ENCODE measurements at places on chromosomes 1 and 21.

GRCh38 chr1:211326528-211327345 is at the start of gene TRAF5:
TSS of gene TRAF5 (plus strand) at chr1:211326833. CDS start at chr1:211353240, 26,407 bp downstream.
- peak; percentile 74 for DNase-seq

DNA sequence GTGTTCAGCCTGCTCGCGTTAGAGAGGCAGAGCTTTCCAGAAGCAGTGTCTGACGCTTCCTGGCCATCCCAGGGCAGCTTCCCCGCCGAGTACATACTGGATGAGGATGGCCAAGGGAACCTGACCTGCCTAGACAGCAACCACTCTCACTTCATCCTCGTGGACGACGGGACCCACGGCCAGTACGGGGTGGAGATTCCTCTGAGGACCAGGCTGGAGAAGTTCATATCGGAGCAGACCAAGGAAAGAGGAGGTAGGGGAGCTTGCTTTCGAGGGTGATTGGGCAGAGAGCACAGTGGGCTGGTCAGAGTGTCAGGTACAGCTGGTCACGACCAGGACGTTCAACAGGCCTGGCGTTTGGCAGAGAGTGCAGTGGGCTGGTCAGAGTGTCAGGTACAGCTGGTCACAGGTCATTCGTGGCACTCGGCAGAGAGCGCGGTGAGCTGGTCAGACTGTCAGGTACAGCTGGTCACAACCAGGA is 22.4 kb downstream of the TRPM2 start:
- no peak for DNase-seq

DNA sequence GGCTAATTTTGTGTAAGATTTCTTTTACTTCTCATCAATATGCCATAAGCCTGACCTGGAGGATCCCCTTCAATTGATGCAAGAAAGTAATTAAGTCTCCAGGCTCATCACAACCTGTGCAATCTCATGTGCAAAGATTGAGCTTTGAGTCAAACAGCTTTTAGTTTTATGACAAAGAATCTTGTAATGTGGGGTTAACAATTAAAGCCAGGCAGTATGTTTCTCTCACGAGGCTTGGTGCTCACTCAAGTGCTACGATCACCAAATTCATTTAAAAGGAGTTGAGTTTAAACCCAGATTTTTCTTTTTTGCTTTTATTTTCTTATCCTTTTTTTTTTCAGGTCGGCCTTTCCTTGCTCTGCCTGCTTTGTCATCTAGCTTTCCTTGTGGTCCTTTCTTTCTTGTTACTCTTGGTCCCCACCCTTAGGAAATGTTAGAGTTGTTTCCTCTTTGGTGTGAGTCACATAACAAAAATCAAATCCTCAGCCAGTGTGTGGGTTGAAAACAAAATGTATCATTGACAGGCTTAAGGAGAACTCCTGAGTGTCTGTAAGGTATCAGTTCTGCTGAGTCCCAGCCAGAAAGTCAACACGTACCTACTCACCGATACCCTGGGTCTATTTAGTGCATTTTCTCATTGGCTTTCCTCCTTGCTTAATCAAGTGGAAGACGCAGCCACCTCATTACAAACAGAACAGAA is 1037.2 kb downstream of the ADGRL2 start:
- no peak for DNase-seq

DNA sequence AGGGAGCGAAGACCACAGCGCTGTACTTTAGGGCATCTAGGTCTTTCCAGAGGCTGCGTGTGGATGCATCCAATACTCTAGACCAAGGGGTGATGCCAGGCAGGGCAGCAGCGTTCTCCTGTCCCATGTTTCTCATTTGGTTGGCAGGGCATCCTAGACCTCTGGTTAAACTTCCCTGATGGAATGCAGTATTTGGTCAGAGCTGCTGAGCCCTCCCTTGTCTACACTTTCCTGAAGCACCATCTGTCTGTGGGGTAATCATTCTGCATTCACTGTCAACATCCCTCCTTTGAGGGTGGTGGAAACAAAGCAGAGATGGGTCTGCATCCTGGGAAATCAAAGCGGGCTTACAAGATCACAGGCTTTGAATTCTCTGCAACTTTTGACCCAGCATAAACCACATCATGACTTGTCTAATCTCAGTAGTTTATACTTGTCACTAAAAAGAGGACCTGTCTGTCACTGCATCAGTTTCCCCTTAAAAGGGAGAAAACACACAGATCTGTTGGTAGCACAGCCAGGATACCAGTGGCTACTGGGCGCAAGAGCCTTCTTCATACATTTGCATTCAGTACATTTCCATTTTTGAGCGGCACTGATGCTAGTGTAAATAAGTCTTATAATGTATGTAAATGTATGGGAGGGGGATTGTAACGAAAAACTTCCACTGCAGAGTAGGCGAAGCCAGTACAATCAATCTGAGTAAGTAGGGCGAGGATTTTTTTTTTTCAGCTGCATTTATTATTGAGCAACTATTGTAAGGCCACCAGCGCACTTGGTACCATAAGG is 106.3 kb downstream of the GALNT2 start:
- DNase-seq = no peak

DNA sequence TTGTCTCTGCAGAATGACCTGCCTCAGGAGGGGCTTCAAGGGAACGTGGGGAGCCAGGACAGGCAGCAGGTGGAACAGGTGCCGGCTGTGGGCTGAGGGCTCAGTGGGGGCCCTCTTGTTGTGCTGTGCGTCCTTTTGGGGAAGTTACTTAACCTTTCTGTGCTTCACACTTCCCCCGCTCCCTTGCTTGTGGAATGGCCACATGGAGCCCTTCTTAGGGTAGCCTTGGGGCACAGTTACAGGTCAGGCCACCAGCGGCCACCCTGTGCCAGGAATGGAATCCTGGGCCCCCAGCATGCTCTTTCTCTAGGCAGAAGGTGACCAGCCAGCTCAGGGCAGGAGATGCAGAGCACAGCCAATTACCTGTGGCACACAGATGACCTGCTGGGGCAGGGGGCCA is 2.6 kb downstream of the IKBKE start:
- no peak for DNase-seq

GRCh38 chr21:46189213-46189958 is 5.1 kb upstream of the SPATC1L start:
- DNase-seq = no peak

GRCh38 chr1:25912076-25912831 is 6.0 kb upstream of the STMN1 start:
- DNase-seq = no peak

- no peak for DNase-seq
These were observed 64.9 kb downstream of the SLC45A1 start for GRCh38 chr1:8382608-8383505.

GRCh38 chr21:37139902-37140301 is 66.8 kb downstream of the TTC3 start:
- DNase-seq = peak; percentile 82

DNA sequence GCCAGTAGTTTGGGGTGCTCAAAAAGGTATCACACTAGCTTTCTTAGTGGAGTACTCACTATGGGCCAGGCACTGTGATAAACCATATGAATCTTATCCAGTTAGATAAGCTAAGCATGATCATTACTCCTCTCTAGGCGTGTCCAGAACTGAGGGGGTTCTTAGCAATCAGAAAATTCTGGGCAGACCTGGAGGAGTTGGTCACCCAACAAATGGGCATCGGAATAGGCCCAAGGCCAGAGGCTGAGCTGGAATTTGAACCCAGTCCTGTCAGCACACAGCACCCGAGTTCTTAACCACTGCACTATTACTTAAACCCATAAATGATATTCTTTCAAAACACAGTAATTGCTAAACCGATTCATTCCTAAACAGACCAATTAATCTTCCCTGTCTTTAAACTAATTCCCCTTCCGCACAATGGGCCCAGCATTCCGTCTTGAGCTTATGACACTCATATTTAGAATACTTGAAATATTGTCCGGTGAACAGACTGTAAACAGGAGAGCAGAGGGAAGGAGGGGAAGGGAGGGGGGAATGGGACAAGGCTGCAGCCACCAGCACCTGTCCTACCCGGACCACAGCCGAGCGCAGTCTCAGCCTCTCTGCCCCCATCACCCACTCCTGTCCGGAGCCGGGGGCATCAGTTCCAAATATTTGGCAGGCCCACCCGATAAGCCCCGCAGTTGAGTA is 113.0 kb upstream of the GADD45A start:
- DNase-seq = no peak

GRCh38 chr1:228309326-228310067 is 97.1 kb downstream of the TRIM11 start:
- no peak for DNase-seq

DNA sequence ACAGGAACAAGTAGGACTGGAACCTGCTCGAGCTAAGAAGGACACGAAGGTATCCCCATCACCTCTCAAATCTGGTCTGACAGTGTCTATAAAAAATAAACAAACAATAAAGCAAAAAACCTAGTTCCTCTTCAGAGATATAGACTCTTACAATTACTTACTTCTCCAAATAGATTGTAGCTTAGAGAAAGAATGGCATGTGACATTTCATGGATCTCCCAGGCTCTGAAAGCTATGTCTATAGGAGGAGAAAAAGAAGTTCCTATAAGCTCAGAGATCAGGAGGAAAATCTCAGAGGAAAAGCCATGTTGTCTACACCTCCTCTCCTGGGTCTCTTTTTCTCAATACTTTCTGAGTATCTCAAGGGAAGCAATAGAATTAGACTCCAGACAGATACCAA is 12.3 kb upstream of the OR10J5 start:
- DNase-seq = no peak

DNA sequence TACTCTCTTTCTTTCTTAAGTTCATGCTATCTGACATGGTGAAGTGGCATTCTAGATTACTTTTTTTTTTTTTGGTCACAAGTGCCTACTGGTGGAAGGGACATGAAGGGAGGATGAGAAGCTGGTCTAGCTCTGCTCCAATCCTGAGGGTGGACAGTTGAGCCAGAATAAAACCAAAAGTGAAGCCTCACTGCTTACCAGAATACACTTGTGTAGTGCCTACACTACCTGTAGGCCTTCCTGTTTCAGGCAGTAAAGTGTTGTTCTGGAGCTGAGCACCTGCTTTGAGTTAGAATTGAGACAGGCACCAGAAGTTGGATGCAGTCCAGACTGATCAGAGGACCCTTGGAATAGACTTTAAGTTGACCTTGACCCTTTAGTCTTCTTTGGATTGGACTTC is 40.4 kb upstream of the APOBEC4 start:
- DNase-seq = no peak

DNA sequence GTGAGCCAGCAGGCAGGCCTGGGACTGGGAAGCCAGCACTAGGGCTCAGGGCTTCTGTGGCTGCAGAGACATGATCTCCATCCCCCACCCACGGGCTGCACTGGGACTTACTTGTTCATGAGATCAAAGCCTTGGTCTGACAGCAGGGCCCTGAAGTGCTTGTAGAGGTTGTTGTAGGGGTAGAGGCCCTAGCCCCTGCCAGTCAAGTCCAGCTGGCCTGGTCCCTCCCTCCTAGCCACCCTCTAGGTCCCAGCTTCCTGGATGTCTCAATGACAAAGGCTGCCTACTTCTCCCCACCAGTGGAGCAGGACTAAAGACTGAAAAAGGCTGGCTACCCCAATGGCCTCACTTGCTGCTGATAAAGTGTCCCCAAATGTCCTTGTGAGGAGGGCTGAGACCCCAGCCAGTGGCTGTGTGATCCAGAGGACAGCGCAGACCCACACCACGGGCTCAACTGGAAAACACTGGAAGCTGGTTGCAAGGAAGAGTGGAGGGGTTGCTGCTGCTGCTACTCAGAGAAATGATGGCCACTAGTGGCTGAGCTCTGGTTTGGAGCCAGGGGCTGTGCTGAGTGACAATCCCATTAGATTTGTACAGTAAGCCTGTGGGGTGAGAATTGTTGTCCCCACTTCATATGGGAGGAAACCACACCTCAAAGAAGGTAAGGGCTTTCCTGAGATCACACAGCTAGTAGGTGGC is 1.4 kb downstream of the HTR1D start:
- no peak for DNase-seq

- no peak for DNase-seq
These were observed 66.5 kb upstream of the RAB3GAP2 start for GRCh38 chr1:220338759-220339158.

DNA sequence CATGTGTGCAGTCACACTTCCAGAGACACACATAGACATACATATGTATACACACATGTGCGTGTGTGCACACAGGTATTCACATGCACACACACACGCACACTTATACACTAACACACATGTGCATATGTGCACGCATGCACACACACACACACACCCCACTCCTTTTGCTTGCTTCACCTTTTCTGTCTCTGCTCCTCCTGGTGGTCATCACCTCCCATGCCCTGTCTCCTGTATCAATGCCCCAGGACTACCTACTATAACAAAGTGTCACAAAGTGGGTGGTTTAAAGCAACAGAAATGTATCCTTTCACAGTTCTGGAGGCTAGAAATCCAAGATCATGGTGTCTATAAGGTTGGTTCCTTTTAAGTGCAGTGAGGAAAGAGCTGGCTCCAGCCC is 27.4 kb downstream of the ETS2 start:
- no peak for DNase-seq

DNA sequence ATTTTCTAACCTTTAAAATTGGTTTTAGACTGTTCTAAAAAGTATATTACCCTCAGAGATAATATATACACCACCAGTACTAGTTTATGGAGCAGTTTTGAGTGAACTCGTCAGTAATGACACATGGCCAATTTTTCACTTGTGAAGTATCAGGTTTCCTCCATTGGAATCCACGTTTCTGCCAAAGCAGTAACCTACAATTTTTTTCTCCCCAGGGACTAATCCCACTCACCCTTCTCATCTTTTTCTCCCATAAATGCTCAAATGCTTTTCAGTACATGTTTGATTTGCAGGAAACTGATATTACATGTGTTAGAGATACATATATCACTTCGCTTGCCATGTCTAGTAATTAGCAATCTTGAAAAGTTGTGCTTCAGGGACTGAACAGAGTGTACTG is 94.1 kb downstream of the COL24A1 start:
- DNase-seq = no peak

DNA sequence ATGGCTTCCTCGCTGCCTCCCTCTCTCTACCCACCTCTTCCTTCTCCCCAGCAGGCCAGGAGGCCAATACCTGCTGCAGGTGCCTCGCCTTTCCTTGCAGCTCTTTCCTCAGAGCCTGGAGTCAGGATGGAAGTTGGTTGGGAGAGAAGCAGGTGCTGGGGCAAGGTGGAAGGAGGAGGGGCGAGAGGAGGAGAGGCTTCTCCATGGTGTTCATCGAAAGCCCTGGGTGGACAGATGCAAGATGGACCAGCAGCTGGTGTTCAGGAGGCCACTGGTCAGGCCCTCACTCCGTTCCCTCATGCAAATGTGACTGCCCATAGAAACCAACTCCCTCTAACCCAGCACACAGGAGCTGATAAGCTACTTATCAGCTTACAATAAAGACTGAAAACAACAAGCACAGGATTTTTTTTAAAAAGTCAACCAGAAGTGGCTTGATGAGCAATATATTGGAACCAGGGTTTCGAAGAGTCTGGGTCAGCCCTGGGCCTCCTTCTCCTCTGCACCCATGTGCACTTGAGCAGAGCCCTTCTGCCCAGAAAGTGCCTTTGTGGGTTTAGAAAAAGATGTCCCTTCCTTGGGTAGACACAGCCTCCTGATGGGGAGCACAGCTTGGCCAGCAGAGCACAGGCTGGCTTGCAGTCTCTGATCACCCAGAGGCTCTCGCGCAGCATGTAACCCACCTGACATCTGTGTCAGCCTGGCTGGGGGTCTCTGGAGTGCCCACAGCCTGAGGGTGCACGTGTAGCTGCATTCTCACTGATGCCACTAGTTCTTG is 16.6 kb upstream of the GSTM4 start:
- no peak for DNase-seq

GRCh38 chr21:43331962-43332828 is 94.7 kb downstream of the SIK1 start:
- DNase-seq = peak; percentile 97

- DNase-seq = no peak
These were observed 98.7 kb upstream of the RGS1 start for GRCh38 chr1:192476802-192477298.

- peak; percentile 74 for DNase-seq
These were observed 49.8 kb downstream of the ZBTB18 start for GRCh38 chr1:244100704-244101453.
